ENCODE measurements at places on chromosomes 7 and 10. TPM values are rescaled to one million over a fixed set of nuclear protein-coding genes. Genes with fewer than 3 reads are reported as not detected.
A peak's percentile ranks its signal among the peaks of the same experiment; 100 is the strongest.

The LRIT1 gene
- total RNA-seq: not detected

The SPDYE16 gene
- total RNA-seq: not detected

The SLC26A5 gene
- not detected for total RNA-seq

- DNase-seq: no peak
These were observed 268.0 kb downstream of the PHTF2 start for GRCh38 chr7:78066599-78066998.

GRCh38 chr10:59839576-59839975 lies 66.8 kb downstream of the CCDC6 start:
- peak; percentile 69 for DNase-seq

All from SJSA1 (cell line).